Mesothelial cell of epicardium (in vitro differentiated cells): ENCODE measurements at places on chromosomes 5 and 9.

GRCh38 chr5:7615566-7616061 is 219.7 kb downstream of the ADCY2 start:
- DNase-seq = no peak

- DNase-seq = no peak
Measured at GRCh38 chr5:18003784-18004183, 369.5 kb downstream of the TAF11L14 start.

- DNase-seq = no peak
Measured at GRCh38 chr9:69820955-69821788, 555 bp downstream of the CFAP95 start.

GRCh38 chr5:9898319-9898718 is 268.2 kb upstream of the TAS2R1 start:
- DNase-seq = no peak

DNA sequence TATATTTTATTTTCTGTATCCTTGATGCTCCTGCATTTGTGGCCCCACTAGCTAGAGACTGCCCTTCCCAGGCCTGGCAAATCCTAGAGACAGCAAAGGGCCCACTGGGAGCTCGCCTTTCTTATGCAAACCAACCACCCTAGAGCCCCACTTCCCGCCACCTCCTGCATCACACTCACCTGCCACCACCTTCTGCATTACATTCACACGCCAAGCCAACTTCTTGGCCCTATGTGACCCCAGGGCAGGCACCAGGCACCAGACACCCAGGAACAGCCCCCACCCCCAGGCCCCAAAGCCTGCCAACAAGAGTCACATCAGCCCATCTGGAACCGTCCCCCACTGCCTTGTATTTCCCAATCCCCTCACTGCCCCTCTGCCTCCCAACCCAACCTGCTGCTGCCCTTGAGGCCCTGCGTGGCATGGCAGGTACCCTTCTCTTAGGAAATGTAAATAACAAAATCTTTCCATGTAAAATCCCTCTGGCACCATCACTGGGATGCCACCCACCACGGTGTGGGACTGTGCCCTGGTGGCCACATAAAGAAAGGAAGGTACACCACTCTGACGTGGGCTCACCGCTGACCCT is 22.0 kb downstream of the ROR2 start:
- DNase-seq = no peak

GRCh38 chr9:127572961-127573721 is 38.9 kb upstream of the STXBP1 start:
- DNase-seq = no peak

DNA sequence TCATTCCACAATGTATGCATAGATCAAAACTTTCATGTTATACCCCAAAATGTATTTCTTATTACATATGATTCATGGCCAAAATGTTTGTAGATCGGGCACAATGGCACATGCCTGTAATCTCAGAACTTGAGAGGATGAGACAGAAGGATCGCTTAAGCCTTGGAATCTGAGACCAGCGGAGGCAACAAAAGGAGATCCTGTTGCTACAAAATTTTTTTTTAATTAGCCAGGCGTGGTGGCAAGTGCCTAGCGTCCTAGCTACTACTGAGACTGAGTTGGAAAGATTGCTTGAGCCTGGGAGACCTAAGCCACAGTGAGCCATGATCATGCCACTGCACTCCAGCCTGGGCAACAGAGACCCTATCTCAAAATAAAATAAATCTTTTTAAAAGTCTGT is 89.9 kb downstream of the MAPKAP1 start:
- DNase-seq = no peak

DNA sequence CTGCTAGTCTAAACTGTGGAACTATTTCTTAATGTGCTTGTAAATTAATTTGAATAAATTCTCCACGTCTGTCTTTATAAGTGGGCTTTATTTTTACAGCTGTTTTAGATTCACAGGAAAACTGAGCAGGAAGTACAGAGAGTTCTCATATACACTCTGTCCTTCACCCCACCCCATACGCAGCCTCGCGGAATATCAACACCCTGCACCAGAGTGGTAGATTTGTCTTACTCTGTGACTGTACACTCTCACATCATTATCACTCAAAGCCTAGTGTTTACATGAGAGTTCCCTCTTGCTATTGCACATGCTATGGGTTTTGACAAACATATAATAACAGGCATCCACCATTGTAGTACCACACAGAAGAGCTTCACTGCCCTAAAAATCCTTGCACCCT is 179.7 kb upstream of the DAB2 start:
- DNase-seq = no peak

DNA sequence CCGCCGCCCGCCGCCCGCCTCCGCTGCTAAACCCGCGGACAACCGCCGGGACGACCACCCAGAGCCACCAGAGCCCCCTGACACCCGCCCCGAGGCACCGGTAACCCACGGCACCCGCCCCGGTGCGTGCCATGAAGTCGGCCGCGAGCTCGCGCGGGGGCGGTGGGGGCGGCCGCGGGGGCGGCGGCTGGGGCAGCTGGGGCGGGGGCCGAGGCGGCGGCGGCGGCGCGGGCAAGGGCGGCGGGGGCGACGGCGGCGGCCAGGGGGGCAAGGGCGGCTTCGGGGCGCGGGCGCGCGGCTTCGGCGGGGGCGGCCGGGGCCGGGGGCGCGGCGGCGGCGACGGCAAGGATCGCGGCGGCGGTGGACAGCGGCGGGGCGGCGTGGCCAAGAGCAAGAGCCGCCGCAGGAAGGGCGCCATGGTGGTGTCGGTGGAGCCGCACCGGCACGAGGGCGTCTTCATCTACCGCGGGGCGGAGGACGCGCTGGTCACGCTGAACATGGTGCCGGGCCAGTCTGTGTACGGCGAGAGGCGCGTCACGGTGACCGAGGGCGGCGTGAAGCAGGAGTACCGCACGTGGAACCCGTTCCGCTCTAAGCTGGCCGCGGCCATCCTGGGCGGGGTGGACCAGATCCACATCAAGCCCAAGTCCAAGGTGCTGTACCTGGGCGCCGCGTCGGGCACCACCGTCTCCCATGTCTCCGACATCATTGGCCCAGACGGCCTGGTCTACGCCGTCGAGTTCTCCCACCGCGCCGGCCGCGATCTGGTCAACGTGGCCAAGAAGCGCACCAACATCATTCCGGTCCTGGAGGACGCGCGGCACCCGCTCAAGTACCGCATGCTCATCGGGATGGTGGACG is 499 bp downstream of the FBLL1 start:
- DNase-seq = no peak

DNA sequence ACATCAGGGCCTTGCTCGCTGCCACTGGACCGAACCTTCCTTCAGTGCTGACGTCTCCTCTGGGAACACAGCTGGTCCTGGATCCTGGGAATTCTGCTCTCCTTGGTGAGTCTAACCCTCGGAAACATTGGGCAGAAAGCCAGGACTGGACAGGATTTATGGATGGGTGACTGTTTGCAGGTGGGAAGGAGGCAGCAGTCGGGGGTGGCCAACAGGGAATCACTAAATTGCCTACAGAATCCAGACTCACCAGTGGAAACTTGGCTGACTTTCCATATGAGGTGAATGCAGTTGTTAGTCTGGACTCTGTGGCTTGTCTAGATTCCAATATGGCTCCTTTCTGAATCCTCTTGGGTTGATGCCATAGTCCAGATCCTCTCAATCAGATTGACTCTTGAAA is 203.1 kb downstream of the SAXO1 start:
- DNase-seq = no peak

DNA sequence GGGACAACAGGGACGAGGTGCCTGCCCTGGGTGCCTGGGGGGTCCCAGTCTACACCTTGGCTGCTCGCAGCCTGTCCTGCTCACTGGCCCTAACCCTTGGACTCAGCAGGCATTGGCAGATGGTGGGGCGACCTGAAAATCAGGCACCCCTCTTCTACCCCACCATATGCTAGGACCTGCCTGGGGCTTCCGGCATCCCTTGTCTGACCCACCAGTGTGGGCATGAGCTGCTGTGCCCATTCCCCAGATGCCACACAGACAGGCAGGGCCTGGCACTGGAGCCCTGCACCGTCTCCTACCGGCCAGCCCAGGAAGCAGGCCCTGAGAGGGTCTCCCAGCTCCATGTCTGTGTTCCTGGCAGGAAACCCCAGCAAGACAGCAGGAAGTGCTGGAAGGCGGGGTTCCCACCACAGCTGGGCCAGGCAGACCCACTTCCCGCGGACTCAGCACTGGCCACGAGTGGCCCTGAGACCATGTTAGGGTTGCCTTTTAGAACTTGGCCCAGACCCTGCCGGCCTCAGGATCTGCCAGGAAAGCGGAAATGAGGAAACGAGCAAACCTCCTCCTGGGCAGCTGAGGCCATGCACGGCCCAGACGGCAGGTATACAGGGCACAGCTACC is 3.1 kb downstream of the NINJ1 start:
- no peak for DNase-seq

DNA sequence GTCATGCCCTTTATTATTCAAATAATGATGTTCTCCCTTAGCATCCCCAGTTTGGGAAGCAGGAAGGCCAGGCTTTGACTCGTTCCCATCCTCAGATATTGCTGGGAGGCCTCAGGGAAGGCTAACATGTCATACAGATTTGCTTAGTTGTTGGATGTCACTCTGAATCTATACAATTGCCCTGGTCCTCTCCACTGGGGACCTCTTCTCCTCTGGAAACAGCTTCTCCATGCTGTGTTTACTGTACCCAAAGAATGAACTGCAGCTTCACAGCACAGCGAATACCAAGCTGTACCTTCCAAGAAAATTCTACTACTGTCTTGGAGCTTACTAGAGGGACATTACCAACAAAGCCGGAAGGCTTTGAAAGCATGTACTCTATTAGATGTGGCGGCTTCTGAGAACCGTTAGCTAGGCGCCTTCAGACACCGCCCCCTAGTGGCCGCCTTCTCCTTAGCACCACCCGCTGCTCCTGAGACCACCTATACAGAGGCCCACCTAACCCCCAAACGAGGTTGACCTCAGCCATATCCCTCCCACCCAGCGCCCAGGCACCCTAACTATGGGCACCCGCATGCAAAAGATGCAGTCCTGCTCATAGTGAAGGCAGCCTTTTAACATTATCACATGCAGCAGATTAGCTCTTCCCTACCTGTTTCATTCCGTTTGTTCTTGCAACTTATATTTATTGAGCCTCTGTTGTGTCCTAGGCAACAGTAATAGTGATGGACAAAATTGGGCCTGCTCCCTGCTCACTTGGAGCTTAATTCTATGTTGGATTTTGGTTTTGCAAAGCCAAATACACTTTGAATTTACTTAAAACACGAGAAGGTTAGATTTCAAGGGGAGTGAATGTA is 34.9 kb upstream of the FOXI1 start:
- DNase-seq = peak; percentile 52

- DNase-seq = no peak
Measured at GRCh38 chr5:93278896-93279295, 302.1 kb downstream of the NR2F1-AS1 start.

DNA sequence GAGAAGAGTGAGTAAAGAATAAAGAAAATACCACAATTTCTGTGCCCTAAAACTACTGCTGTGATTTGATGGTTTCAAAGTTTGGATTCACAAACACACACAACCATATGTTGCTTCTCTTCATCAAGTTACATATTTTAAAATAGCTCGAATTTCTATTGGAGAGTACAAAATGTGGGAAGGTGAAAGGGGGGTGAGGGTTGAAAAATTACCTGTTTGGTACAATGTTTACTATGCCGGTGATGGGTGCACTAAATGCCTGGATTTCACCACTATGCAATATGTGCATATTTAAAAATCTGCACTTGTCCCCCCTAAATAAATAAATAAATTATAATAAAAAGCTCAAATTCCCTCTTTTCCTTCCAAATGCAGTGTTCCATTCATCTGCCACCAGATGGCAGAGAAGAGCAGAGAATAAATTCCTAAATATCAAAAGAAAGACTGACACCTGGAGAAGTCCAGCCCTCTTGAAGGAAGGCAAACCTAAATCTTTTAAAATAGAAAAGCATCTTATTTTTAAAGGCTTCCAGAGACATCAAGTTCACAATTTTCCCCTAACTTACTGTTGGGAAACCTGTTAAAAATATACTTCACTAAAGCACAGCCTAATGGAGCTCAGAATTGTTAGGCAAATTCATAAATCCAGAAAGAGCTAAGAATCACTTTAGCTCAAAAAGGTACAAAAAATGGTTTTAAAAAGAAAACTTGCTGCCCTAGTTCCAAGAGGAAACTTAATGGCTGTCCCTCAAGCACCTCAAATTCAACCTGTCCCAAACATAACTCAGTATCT is 24.8 kb upstream of the HNRNPA0 start:
- DNase-seq = no peak

GRCh38 chr9:83011611-83012010 is 51.3 kb downstream of the RASEF start:
- DNase-seq = no peak

GRCh38 chr9:14358523-14358922 is 44.6 kb upstream of the NFIB start:
- no peak for DNase-seq

- no peak for DNase-seq
Measured at GRCh38 chr9:79329861-79330260, 241.9 kb upstream of the TLE4 start.

DNA sequence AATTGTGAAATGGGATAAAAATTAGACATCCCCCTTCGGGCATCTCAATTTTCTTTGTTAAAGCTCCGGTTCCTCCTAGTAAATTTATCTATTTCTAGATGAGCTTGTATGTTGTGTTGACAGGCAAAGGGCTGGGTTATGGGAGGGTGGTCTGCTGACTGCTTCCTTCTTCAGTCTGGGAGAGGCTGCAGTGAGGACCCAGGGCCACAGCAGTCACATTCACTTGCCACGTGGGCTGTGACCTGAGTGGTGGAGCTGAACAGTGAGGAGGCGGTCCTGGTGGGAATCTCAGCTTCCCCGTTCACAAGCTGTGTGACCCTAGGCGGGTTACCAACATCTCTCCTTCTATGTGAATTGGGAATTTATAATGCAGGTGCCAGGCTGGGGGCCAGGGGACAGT is 57.5 kb upstream of the RXRA start:
- DNase-seq = no peak
